ENCODE measurements at places on chromosomes 1 and 21. TPM values are rescaled to one million over a fixed set of nuclear protein-coding genes. Genes with fewer than 3 reads are reported as not detected.

The SMIM11 gene
- polyA plus RNA-seq, result 8.0 TPM

The PAPPA2 gene
- polyA plus RNA-seq, result 0.28 TPM

The PTPN22 gene
- polyA plus RNA-seq, result 0.11 TPM

The NTNG1 gene
- polyA plus RNA-seq, result 12.5 TPM

The TRIM17 gene
- 0.12 TPM for polyA plus RNA-seq

The DNAJC11 gene
- 47.2 TPM for polyA plus RNA-seq

The KCNJ9 gene
- polyA plus RNA-seq, result not detected

The LRRIQ3 gene
- 0.56 TPM for polyA plus RNA-seq

The TAL1 gene
- polyA plus RNA-seq, result not detected

The PTGER3 gene
- 1.6 TPM for polyA plus RNA-seq

The TTC39A gene
- polyA plus RNA-seq, result 0.28 TPM

The HSF2BP gene
- 0.70 TPM for polyA plus RNA-seq

The OR6K3 gene
- not detected for polyA plus RNA-seq

The CDCA8 gene
- polyA plus RNA-seq, result 9.5 TPM

The PPFIA4 gene
- polyA plus RNA-seq, result 3.2 TPM

The TEX38 gene
- not detected for polyA plus RNA-seq

The GPR37L1 gene
- not detected for polyA plus RNA-seq

The RC3H1 gene
- polyA plus RNA-seq, result 13.0 TPM

The FTCD gene
- polyA plus RNA-seq, result 0.27 TPM

The ST6GALNAC5 gene
- 0.24 TPM for polyA plus RNA-seq

The CCDC30 gene
- polyA plus RNA-seq, result 0.56 TPM

The ZRANB2 gene
- polyA plus RNA-seq, result 70.3 TPM

The PLD5 gene
- 0.02 TPM for polyA plus RNA-seq

Measured in fibroblast of lung (primary cell).